ENCODE measurements at places on chromosomes 13 and 19.

DNA sequence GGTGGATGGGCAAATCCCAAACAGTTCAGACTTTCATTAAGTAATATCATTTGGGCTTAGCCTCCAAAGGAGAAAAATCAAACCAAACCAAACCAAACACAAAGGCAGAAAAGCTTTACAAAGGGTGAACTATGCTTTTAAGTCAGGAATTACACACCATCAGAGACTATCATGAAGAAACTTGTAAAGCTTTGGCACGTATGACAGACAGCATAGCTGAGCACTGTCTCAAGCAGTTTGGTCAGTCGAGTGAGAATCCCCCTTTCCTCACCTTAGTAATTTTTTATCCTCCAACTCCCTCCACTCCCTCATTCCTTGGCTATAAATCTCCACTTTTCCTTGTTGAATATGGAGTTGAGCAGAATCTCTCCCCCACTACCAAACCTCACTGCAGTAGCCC lies 72.1 kb downstream of the MIPEP start:
- DNase-seq = no peak

- no peak for DNase-seq
Measured at GRCh38 chr19:6524311-6524710, 6.5 kb upstream of the TNFSF9 start.

GRCh38 chr19:37988758-37989635 lies 82.0 kb downstream of the SIPA1L3 start:
- no peak for DNase-seq

DNA sequence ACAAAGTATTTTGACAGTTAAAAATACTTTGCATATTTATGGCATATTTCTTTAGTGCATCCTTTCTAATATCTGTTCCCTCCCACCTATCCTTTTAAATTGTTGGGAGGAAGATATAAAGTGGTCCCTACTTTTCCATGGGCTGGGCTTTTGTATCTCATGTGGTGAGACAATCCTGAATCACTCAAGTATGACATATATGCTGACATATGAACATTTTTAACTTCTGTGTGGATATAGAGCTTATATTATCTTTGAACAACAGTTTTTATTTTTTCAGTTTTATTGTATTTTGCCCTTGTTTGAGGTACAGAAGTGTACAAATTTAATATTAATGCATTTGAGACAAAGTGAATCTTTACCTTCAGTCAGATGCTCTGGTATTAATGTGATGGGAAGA lies 3.4 kb downstream of the ZMYM2 start:
- DNase-seq = no peak

DNA sequence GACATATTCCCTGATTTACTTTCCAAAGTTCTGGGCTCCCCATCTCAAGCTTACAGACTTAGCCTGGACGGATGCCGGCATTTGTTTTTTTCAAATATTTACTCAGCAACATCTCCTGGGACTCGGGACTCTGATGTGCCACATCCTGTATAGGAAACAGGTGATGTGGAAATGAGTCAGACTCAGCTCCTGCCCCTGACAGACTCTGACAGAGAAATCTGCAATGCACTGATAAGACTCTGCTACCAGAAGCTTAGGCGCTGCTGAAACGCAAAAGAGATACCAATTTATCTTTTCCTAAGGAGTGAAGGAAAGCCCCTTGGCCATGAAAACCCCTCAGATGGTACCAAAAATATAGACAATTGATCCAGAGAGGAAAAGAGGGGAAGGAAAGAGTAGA lies 16.2 kb downstream of the LAIR2 start:
- DNase-seq = no peak

DNA sequence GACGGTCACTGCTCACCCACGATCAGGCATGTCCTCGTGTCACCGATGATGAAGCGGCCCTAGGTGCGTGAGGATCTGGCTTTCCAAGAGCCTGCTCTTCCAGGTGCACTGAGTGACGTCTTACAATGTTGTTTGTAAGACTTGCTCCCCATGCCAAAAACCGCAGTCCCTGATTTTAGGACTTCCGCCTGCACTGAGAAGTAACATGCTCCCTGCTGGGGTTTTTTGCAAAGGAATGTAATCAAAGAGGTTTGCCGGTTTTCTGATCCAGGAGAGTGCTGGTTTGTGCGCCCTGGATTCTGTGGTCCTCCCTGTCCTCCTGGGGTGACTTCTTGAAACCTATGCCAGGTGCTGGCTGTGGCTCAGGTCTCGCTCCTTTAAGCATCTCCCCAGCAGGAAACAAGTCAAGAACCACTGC lies 38.8 kb downstream of the MYO9B start:
- DNase-seq = no peak

DNA sequence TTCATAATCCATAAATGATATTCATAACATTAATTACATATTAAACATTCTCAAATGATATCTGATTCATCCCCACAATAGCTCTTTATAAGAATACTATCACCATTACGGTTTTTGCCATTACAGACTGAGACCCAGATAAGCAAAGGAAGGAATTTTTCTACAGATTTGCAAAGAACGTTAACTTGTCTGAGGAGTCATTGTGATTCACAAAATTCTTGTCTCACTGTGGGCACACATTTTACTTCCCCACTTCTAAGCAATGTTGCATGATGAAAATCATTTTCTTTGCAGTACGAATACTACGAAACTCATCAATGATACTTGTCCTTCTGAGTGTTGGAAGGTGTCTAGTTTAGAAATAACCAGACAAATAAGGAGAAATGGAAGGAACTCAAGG lies 70.1 kb downstream of the NALCN start:
- no peak for DNase-seq

DNA sequence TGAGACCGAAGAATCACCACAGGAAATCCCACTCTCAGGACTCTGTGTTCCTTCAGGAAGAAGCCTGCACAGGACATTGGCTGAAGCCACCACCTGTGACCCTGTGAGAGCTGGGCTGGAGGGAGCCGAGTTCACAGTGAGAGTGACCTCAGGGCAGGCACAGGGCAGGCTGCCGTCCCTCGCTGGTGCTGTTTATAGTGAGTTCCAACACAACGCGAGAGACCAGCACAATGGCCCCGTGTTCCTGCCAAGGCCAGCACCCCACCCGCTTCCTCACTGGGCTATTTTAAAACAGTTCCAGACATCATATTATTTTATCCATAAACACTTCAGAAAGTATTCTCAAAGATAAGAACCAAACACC lies 18.4 kb upstream of the GAS6 start:
- no peak for DNase-seq

- no peak for DNase-seq
Measured at GRCh38 chr13:59914556-59914955, 249.2 kb downstream of the DIAPH3 start.

GRCh38 chr13:58767566-58767965 lies 1136.0 kb downstream of the PCDH17 start:
- no peak for DNase-seq

DNA sequence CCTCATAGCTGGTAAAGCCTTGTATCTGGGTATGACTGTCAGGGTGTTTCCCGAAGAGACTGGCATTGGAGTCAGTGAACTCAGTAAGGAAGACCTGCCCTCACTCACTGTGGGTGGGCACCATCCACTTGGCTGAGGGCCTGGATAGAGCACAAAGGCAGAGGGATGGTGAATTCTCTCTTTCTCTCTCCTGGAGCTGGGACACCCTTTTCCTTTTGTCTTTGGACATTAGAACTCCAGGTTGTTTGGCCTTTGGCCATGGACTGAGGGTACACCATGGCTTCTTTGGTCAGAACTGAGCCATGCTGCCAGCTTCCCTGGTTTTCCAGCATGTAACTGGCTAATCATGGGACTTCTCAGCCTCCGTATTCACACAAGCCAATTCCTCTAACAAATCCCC lies 4.6 kb upstream of the CEACAM1 start:
- no peak for DNase-seq

DNA sequence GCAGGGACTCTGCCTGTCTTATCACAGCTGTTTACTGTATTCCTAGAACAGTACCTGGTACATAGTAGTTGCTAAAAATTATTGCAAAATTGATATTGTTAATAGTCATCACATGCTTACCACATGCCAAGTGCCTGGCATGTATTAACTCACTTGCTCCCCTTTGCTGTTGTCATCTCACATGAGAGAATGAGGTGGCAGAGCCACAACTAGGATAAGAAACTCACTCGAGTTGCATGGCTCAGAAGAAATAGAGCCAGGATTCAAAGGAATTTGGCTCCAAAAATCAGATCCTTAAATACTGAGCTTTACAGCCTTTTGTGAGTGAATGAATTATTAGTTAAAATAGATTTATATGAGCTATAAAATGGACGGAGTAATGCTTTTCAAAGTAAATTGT lies 42.6 kb downstream of the B3GLCT start:
- DNase-seq = no peak

GRCh38 chr19:31947436-31948115 lies 397.8 kb upstream of the ZNF507 start:
- no peak for DNase-seq

DNA sequence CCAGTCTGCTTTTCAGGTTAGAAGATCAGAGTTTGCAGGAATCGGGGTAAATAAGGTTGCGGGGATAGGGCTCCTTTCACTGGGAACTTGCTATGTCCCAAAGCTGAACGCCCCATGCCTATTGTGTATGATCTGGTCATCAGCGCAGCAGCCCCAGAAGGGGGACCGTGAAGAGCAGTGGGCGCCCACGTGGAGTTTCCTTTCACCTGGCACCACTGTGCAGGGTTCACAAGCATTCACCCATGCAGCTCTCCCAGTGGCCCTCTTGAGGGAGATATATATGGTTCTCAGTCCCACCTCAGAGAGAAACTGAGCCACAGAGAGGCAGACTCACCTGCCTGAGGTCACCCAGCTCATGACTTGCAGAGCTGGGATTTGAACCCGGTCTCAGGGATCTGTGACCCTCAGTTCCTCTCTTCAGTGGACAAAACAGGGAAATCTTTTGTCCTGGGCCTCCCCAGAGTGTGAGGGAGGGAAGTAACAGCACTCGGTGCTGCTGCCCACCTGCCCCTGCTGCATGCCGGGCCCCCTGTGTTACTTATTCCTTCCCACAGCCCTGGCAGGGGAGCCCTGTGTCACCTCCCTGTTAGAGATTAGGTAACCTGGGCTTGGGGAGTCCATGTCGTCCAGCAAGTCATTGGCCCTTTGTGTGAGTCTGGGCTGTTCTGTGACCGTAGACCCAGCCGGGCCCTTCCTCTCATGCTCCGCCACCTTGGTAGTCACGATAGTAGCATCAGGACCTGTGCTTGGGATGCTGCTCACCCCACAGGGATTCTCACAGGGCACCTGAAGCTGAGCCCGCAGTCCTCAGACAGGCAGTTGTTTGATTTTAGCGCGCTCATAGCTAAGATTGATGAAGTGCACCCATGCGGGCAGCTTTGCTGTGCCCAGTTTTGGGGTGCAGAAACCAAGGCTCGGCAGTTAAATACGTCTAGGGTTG lies 27.9 kb downstream of the PPP5C start:
- peak; percentile 59 for DNase-seq

GRCh38 chr13:21932578-21932977 lies 261.7 kb downstream of the FGF9 start:
- DNase-seq = no peak

- no peak for DNase-seq
Measured at GRCh38 chr13:99208845-99209527, 8.3 kb downstream of the UBAC2 start.

DNA sequence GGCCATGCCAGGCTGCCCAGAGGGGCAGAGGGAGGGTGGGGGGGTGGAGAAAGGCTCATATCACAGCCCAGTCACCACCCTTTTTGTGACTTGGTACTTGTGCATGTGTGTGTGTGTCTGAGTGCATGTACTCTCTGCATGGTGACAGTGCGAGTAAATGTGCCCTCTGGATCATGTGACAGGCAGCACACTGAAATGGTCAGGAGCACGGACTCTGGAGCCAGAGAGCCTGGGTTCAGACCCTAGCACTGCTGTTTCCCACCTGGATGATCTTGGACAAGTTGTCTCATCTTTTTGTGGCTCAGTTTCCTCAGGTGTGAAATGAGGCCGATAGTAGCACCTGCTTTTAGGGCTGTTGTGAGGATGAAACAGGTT lies 2.0 kb downstream of the CIC start:
- no peak for DNase-seq

- no peak for DNase-seq
Measured at GRCh38 chr13:45180713-45181601, 19.9 kb downstream of the KCTD4 start.

- no peak for DNase-seq
Measured at GRCh38 chr19:19229701-19230100, 17.9 kb downstream of the NCAN start.

DNA sequence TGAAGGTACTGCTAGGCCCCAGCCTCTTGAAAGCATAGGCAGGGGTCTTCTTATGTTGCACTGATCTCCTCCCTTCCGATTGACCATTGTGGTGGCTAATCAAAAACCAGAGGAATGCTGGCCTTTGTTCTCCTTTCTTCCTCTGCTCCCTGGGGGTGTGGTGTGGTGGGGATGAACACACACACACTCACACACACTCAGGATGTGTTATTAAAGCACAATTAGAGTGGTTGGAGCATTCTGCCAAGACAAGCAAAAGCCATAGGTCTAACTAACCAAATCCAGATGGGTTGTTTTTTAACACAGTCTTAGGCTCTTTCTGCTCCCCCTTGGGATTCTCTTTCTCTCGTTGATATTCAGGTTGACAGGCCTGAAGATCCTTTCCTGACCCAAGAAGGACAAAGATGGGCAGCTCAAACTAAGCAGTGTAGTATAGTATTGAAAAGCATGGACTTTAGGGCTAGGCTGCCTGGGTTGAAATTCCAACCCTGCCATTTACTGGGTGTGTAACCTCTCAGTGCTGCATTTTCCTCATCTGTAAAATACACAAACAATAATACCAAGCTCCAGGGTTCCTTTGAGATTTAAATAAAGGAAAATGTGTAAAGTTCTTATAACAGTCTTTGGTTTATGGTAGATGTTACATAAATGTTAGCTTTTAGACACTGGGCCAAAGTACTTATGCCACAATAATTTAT lies 25.5 kb upstream of the DGKH start:
- DNase-seq = no peak

- DNase-seq = no peak
Measured at GRCh38 chr13:110422913-110423688, 116.0 kb downstream of the COL4A2 start.

DNA sequence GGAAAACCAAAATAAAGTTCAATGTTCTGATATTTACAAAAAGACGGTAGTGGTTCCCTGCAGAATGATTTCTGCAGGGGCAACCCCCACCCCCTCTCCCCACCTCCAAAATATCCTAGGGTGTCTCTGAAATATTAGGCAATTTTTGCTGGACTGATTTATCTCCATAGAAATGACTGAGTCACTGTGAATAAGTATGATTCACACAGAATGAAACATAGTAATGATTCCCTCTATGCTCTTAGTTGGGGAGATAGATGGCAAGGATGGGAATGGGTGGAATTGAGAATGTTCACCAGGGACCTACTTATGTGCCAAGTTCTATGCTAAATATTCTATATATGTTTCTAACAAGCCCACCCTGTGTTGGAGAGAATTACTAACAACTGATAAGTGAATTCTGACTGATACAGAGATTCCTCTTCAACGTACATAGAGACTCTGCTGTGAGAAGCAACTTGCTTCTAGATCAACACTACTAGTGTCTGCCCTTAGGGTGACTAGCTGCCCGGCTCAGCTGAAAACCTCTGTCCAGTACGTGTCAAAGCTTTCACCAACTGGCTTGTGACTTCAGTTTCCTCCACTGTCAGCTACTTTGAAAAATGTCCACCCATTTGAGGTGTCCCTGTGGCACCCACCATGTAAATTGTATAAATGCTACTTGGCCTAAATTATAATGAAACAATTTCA lies 38.4 kb upstream of the RAP2A start:
- DNase-seq = no peak
